ENCODE measurements at places on chromosomes 4 and X.

DNA sequence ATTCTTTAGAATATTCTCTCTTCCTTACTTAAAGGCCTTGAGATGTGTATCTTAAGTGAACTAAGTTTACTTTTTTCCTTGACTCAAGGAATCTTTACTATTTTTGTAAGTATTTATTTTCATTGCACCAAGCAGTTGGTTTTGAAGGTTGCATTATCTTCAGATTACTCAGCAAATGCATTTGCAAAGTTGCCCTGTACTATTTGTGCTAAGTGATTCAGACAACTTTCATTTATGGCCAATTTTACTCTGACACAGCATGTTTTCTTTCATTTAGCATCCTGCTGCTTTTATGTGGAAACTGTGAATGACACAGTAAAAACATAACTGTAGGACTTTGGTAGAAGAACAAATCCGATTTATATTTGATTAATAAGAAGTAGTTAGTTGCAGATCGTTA lies 191.0 kb downstream of the CCSER1 start:
- no peak for DNase-seq

GRCh38 chrX:132165651-132166050 lies 37.8 kb upstream of the FRMD7 start:
- no peak for DNase-seq

DNA sequence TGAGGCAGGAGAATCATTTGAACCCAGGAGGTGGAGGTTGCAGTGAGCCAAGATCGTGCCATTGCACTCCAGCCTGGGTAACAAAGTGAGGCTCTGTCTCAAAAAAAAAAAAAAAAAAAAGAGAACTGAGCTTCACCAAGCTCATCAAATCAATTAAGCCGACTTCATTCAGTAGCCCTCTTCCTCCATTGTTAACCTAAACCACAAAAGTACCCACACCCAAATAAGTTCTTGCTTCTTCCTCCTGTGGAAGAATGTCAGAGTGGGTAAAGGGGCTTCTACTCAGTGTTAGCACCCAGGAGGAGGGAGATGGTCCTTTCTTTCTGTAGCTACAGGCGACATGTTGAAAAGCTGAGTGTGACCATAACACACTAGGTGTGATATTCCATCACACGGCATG lies 58.6 kb upstream of the CHRNA9 start:
- no peak for DNase-seq

- DNase-seq: no peak
These were observed 52.4 kb downstream of the MAPK10 start for GRCh38 chr4:86307432-86307831.

DNA sequence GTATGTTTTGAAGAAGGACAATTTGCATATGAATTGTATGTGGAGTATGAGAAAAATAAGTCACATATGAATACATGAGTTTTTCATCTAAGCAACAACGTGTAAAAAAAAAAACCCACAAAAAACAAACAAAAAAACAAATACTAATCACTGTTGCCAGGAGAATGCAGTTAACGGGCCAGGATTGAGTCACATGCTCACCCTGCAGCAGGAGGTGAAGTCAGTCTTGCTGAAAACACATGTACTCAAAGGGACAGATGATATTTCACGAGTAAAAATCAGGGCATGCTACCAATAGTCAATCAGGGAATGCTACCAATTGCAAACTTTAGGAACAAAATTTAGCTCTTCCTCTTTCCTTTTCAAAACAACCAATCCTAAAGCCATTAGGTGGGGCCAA lies 10.4 kb upstream of the DCLK2 start:
- DNase-seq: no peak
